AG09319 (cell line): ENCODE measurements at places on chromosomes 4 and X.

DNA sequence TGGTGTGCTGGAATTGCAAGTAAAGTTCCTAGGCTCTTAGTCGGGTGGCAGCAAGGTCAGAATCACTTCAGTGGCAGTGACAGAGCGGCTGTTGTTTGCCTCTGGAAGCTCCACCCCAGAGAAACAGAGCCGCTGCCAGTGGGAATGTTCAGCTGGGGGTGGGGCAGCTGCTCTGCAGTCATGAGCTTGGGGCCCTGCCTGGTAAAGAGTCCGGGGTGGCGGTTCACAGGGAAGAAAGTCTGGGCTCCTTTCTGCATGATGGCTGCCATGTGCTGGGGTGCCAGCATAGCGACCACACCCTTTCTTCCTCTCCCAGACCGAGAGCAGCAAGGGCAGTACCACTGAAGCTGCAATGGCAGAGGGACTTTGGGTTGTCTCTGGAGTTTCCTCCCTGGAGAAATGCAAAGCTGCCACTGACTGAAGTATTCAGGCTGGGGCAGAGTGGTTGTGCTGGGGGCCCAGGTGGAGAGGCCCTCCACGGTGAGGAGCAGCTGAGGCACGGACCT is 108.8 kb upstream of the CENPE start:
- DNase-seq = no peak

GRCh38 chr4:152408514-152409327 is 127.2 kb downstream of the FBXW7 start:
- no peak for DNase-seq

GRCh38 chr4:3426465-3427133 is 15.2 kb upstream of the HGFAC start:
- no peak for DNase-seq

DNA sequence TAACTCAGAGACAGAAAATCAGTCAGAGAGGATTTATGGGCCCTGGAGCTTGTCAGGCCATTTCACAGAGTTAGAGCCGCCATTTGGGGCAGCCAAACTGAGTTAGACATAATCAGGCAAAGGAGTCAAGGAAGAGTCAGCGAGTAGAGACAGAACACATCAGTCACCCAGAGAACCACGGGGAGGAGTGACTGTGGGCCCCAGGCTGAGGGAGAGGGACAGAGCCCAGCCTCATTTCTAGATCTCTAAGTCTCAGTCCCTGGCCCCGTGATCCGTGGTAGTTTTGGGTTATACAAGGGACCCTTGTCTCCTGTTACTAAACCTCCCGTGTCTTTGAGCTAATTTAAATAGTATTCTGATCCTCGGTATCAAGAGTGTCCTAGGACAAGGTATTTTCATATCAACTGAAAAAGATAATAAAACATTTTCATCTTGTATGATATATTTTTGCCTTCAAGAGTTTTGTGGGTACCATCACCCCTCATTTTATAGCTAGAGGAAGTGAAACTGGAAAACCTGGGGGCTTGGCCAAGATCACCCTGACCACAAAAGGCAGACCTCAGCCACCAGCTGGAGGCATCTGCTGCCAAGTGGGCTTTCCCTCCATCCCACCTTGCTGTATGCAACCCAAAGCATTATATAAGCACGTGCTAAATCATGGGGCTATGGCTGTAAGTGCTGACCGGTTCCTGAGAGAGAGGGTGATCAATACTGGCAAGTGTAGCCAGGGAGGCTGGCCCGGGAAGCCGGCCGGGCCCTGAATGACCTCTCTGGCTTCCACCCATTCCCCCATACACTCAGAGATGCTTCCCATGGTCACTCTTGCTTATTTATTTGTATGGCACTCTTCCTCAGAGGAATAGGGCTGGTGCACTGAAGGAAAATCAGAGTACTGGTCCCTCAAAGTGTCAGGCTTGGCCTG is 204.1 kb downstream of the BCOR start:
- DNase-seq = no peak

- DNase-seq = no peak
These were observed 23.2 kb downstream of the IL15 start for GRCh38 chr4:141659539-141659938.

- DNase-seq = no peak
These were observed 130.9 kb downstream of the RELL1 start for GRCh38 chr4:37555322-37555721.

- no peak for DNase-seq
These were observed 168.5 kb upstream of the USP38 start for GRCh38 chr4:143016171-143016570.

DNA sequence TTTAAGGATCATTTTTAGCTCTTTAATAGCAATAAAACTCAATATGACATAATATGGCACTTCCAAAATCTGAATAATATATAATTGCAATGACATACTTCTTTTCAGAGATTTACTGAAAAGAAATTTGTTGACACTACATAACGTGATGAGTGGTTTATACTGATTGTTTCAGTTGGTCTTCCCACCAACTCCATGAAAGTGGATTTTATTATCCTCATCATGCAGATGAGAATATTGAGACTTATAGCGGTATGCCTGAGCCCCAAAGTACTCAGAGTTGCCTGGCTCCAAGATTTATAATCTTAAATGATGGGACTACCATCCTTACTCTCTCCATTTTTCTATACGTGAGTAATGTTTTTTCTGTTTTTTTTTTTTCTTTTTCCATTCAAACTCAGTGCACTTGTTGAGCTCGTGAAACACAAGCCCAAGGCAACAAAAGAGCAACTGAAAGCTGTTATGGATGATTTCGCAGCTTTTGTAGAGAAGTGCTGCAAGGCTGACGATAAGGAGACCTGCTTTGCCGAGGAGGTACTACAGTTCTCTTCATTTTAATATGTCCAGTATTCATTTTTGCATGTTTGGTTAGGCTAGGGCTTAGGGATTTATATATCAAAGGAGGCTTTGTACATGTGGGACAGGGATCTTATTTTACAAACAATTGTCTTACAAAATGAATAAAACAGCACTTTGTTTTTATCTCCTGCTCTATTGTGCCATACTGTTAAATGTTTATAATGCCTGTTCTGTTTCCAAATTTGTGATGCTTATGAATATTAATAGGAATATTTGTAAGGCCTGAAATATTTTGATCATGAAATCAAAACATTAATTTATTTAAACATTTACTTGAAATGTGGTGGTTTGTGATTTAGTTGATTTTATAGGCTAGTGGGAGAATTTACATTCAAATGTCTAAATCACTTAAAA is 15.3 kb downstream of the ALB start:
- no peak for DNase-seq

DNA sequence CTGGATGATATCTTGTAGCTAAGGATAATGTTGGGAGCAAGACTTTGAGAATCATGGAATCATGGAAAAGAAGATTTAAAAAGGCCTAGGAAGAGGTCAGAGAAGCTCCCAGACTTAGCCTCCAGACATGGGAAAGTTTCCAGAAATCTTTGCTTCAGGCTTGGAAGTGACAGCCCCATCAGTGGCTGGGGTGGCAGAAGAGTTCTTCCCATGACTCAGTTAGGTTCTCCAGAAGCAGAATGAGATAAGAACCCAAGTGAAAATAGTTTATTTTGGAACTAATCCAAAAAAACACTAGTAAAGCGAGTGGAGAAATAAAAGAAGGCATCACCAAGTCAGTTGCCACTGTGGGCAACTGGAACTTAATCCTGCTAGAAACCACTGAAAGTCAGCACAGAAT is 506.9 kb downstream of the MID1IP1 start:
- DNase-seq = no peak

DNA sequence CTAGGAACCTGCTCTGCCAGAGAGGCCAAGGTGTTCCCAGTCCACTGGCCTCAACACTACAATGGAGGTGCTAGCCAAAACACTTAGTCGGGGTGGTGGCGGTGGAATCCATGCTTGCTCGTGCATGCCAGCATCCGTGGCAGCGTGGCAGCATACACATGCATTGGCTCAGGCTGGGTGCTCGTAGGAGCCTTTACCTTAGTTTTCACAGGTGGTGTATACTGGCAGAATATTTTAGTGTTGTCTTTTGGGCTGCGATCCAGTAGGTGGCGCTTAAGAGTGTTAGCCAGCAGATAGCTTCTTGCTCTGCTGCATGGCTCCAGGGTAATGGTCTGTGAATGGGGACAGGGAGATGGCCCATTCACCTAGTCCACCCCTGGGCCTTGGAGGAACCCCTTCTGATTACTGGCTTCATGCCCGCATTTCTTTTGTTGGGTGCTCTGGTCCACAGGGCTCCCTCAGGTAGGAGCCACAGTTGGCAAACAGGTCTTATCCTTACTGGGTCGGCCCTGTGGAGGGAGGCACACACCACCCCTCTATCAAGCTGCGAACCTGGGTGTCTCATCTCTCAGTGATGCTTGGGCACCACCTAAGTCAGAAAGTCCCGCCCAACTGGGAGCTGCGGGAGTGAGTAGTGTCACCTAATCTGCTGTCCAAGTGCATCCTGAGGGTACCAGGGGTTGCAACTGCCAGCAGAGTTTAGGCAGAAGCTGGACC is 40.0 kb downstream of the RIPPLY1 start:
- DNase-seq = no peak

DNA sequence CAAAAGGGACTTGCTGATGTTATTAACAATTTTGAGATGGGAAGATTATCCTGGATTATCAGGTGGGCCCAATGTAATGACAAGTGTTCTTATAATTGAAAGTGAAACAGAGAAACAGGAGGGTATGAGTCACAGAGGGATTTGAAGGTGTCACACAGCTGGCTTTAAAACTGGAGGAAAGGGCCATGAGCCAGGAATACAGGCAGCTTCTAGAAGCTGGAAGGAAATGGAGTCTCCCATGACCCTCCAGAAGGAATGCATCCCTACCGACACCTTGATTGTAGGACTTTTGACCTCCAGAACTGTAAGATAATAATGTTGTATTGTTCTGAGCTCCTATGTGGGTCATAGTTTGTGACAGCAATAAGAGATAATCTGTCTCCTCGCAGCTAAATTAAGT is 98.0 kb upstream of the STIM2 start:
- no peak for DNase-seq

DNA sequence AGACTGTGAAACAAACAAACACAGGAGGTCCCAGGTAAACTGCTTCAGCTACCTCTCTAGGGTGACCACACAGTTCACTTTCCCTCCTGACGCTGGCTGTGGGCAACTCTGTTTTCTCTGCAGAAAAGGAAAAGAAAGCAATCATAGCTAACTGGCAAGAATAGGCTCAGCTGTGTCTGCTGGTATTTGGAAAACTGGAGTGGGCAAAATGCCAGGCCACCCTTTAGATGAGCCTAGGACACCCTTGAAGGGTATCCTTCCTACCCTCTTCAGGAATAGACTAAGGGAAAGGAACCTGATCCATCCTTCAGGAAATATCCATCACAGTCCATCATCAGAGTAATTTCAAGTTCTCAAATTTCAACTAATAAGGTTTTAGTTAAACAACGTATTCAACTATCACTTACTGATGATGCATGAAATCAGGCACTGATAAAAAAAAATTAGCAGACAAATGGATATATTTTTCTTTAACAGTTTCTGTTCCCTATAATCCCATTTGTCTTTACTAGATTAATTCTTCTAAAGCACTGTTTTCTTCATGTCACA is 60.9 kb downstream of the CAMK2D start:
- DNase-seq = no peak

GRCh38 chr4:15673337-15673736 is 8.3 kb upstream of the FAM200B start:
- DNase-seq = no peak

DNA sequence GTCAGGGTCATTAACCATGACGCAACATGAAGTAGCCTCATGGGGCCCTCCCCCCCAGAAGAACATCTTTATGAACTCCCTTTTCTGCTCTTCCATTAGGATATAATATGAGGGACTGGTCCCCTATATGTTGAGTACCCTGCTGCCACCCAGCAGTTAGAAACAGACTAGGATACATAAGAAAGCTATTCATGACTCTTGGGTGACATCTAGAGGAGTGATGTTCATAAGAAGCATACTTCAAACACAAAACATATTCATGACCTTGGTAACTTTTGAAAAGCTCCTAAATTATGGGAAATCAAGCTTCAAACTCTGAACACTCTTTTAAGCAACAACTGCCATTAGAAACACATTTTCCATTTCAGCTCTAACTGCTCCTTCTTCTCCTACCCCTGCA is 155.2 kb upstream of the SPIN4 start:
- peak; percentile 16 for DNase-seq

- DNase-seq = no peak
These were observed 63.0 kb upstream of the SLC10A4 start for GRCh38 chr4:48420144-48420543.

DNA sequence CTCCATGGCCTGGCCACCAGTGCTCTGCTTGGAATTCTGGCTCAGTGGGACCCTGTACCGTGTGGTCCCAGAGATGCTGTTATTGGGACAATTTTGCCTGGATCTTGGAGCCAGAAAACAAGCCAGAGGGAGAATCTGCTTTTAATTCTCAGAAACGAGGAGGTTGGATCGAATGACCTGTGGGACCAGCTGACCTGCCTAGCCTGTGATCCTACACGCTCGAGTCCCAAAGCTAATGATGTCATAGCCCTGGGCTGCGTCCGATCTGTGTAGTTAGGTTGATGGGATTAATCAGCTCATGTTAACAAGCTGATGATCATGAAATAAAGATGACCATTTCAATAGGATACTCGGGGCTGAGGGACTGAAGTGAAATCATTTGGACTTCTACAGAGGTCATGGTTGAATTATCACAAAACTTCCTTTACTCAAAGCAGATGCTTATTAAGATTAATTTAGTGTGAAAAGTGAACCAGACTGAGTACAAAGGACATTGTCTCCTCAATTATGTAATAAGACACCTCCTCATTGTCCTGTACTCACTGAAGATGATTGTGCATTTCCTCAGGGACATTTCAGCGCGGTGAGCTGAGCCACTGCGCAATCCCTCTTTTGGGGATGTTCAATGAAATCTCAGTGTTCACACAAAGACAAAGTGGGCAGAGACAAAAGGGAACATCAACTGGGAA is 51.9 kb upstream of the STX18 start:
- no peak for DNase-seq

DNA sequence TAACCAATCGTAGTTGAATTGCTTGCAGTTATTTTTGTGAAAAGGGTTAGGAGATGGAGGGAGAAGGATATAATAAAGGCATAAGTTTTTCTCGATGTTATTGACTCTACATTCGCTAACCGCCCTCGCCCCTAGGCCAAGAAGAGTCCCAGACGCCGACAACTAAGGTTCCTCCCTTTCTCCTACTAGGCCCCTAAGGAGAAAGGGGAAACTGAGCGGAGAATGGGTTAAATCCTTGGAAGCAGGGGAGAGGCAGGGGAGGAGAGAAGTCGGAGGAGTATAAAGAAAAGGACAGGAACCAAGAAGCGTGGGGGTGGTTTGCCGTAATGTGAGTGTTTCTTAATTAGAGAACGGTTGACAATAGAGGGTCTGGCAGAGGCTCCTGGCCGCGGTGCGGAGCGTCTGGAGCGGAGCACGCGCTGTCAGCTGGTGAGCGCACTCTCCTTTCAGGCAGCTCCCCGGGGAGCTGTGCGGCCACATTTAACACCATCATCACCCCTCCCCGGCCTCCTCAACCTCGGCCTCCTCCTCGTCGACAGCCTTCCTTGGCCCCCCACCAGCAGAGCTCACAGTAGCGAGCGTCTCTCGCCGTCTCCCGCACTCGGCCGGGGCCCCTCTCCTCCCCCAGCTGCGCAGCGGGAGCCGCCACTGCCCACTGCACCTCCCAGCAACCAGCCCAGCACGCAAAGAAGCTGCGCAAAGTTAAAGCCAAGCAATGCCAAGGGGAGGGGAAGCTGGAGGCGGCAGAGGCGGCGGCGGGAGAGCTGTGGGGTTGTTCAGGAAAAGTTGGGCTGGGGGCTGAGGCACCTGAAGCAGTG is 5.9 kb downstream of the ATOH1 start:
- no peak for DNase-seq
